ENCODE measurements at places on chromosomes 4 and X.
A peak's percentile ranks its signal among the peaks of the same experiment; 100 is the strongest.

DNA sequence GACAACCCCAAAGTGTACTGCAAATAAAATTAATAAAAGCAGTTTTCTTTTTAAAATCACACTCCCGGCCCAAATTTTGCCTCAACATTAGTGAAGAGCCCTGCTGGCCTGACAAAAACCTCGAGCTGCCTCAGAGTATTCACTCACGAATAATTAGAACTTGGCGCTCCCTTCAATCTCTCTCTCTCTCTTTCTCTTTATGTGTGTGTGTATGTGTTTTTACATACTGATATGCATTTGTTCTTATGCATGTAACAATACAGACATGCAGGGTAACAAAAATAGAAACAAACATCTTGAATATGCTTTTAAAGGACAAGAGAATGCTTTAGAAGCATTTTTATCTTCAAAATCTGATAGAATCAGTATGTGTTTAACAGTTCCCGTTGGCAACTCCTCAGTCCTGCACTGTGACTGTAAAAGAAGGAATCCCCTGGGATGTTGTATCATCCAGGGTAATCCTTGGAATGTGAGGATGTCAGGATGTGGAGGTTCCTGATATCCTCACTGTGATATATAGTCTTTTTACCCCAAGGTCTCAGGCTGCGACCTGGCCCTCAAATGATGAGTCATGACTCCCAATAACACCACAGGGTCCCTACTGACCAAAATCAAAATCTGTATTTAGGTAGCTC is 53.0 kb downstream of the PTCHD1 start:
- no peak for DNase-seq

- DNase-seq: no peak
Measured at GRCh38 chr4:38670939-38671591, 7.1 kb downstream of the KLF3 start.

- no peak for DNase-seq
Measured at GRCh38 chrX:47610511-47610910, 9.1 kb downstream of the SYN1 start.

GRCh38 chr4:64617800-64618199 is 208.6 kb upstream of the TECRL start:
- no peak for DNase-seq

- no peak for DNase-seq
Measured at GRCh38 chr4:26360864-26361263, 40.0 kb downstream of the RBPJ start.

- peak; percentile 30 for DNase-seq
Measured at GRCh38 chr4:602559-602942, 22.8 kb upstream of the PDE6B start.

GRCh38 chr4:71275570-71275969 is 63.2 kb upstream of the SLC4A4 start:
- DNase-seq: no peak

- DNase-seq: no peak
Measured at GRCh38 chr4:19025031-19025430, 1003.5 kb upstream of the LCORL start.

DNA sequence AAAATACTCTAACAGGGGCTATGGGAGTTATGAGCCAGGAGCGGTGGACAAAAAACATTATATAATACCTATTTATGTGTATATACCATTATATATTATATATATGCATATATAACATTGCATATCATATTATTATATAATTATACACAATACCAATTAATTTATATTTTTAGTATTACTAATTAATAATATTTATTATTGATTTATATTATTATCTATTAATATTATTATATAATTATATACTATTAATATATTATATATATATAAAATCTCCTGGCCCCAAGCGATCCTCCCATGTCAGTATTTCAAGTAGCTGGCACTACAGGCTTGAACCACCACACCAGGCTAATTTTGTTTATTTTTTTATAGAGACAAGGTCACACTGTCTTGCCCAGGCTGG is 73.8 kb upstream of the JADE1 start:
- DNase-seq: no peak

DNA sequence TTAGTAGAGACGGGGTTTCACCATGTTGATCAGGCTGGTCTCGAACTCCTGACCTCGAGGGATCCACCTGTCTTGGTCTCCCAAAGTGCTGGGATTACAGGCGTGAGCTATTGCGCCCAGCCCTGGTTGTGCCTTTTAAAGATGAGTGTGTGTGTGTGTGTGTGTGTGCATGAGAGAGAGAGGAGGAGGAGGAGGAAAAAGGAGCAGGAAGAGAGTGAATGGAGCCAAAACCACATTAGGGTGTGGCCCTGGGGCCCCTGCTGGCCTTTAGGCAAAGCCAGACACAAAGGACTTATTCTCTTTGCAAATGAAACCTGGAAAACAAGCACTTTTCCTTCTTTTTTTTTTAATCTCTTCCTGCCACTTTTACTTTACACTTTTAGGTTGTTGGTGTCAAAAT is 48.2 kb upstream of the KLF3 start:
- no peak for DNase-seq

GRCh38 chr4:55398966-55399365 is 3.2 kb downstream of the TMEM165 start:
- DNase-seq: no peak

- no peak for DNase-seq
Measured at GRCh38 chr4:165402375-165402774, 23.6 kb downstream of the CPE start.

- peak; percentile 53 for DNase-seq
Measured at GRCh38 chr4:110516106-110516922, 40.4 kb downstream of the ENPEP start.

DNA sequence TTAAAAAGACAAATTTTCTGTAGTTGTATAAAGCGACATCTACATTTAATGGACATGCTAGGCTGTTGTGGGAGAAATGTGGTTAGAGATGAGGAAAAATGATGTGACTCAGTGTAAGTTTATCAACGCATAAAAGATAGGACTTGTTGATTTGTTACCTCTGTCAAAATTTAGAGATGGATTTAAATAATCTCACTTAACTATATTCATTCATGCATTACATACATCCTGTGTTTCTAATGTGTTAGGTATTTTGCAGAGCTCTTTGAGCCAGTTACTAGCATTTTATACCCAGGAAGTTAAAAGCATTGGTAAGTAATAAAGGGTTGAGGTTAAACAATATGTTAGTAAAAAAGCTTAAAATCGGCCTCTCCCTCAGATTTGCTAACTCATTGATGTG is 34.3 kb downstream of the METAP1 start:
- DNase-seq: no peak

DNA sequence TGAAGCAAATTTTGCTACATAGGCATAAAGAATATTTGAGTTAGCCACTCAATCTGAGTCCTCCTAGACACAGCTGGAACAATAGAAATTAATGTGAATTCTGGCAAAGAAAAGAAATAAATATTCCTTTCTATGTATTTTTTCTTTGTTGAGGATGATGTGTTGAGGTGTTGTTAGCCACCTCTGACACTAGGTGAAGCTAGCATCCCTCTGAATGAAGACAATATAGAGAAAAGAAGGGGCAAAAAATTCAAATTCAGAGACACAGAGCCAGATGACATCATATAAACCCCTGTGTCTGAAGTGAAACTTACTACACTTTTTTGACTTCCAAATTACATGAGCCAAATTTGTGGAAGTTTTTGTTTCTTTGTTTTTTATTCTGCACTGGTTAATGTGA is 34.6 kb upstream of the TMPRSS11D start:
- no peak for DNase-seq

DNA sequence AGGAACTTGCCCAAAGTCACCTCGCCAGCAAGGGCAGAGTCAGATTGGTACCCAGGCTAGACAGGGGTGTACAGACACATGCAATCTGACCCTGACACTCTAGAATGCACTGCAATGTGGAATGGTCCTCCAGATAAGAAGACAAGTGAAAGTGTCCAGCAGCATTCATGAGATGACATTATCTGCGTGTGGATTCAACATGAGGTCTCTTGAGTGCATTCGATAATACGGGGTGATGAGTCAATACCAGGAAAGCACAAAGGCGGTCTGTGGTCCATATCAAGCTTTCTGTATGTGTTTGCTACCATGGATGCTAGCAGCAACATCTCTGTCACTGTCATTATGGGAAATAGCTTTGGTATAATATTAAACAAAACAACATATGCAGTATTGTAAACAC is 6.8 kb upstream of the XAGE3 start:
- DNase-seq: no peak

- no peak for DNase-seq
Measured at GRCh38 chrX:120406638-120407037, 44.7 kb downstream of the ATP1B4 start.

DNA sequence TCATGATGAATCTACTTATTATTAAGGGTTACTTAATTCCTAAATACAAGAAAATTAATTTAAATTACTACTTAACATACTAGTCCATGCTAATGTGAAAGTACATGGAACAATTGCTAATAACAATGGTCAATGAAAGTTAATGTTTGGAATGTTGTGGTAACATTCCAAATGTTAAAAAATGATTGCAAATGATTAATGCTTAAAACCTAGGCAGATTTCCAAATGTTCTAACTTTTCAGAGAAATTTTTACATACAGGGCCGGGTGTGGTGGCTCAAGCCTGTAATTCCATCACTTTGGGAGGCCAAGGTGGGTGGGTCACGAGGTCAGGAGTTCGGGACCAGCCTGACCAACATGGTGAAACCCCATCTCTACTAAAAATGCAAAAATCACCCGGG is 1851.3 kb upstream of the PCDH7 start:
- no peak for DNase-seq

DNA sequence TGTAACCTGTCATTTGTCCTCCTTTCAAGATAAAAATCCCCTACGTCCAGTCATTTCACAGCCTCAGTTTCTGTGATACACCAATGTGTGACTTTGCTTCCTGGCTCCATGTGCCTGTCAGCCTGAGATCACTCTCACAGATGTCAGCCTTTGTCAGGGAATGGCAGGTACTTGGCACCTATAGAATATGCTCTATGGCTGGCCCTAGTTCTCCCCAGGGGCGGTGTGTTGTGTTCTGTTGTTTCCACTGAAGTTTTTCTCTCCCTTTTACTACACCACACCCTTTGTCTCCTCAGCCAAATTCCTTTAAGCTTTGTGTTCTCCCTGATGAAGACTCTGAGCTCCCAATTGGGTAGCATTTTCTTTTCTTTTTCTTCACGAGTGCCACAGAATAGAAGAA is 81.7 kb downstream of the ALPK1 start:
- no peak for DNase-seq

- no peak for DNase-seq
Measured at GRCh38 chr4:16663307-16663706, 235.1 kb downstream of the LDB2 start.

GRCh38 chr4:104063341-104063740 is 343.6 kb upstream of the TACR3 start:
- DNase-seq: no peak

DNA sequence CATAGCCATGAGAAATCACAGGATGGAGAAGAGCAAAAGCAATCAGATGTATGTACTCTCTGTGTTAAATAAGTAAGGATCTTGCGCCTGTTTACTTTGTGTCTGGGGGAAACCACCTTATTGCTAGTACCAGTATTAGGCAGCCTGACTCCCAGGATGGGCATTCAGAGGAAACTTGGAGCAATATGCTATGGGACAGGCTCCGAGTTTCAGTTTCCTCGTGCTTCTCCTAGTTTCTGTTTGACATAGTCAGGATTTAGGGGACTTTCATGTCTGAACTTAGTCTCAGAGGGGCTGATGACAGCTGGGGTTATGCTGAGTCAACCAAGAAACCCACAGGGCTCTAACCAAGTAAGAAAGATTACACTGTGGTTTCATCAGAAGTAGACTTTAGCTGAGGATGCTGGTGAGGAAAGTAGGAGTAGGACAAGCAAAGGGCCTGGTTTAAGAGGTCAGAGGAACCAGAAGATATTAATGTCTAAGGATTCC is 13.5 kb downstream of the NSUN7 start:
- no peak for DNase-seq

GRCh38 chr4:14888790-14889572 is 113.3 kb upstream of the CPEB2 start:
- DNase-seq: no peak

- no peak for DNase-seq
Measured at GRCh38 chr4:153529646-153530045, 63.5 kb downstream of the TMEM131L start.

DNA sequence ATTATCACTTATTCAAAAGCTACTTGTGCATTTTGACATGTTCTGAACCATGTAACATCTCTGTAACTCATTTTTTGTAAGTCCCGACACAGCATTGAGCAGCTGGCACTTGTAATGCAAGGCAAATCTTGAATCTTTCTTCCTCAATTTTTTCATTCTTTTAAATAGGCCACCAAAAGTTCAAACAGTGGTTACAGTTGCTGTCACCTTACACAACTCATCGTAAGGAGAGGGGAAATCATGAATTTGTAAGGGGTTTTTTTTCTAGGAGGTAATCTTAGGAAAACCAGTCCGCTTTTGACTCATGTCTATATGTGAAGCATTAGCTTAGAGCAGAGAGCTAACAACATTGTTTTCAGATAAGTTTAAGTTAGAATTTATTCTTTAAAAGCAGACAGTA is 124.5 kb downstream of the PDLIM5 start:
- no peak for DNase-seq

DNA sequence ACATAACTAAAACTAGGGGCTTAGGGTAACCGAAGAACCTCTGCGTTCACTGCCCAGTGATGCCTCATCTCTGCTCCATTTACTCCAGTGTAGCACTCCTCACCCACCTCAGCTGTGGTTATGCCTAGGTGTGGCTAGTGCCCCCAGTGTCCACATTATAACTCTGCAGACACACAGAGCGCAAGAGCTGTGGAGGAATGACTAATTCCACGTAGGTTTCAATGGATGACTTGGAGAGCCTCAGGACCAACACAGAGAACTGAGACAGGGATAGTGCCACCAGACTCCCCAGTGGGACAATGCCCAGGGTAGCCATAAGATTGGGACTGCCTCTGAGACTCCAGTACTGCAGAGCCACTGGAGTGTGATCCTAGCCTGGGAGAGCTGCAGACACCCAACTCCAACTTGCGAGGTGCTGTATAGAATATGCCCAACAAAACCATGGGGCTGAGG is 542.4 kb upstream of the DIPK2B start:
- no peak for DNase-seq

- DNase-seq: no peak
Measured at GRCh38 chrX:87621697-87622096, 104.1 kb downstream of the KLHL4 start.

DNA sequence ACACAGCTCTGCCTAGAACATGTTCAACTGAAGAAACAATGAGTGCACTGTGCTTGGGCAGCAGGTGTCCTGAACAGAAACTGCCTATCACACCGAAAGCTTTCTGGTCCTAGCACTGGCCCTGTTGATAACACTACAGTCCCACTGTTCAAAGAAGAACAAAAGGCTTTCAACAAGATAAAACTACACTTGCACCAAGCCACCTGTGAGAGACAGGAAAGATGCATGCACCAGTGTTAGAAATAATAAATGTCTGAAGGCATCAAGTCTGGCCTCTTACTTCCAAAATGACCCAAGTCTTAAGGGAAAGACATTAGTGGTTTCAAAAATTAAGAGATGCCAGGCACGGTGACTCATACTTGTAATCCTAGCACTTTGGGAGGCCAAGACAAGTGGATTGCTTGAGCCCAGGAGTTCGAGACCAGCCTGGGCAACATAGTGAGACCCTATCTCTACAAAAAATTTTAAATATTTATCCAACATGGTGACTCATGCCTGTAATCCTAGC is 68.7 kb downstream of the APBB2 start:
- DNase-seq: no peak
